ENCODE measurements at places on chromosomes 11 and 22. TPM values are rescaled to one million over a fixed set of nuclear protein-coding genes. Genes with fewer than 3 reads are reported as not detected.

DNA sequence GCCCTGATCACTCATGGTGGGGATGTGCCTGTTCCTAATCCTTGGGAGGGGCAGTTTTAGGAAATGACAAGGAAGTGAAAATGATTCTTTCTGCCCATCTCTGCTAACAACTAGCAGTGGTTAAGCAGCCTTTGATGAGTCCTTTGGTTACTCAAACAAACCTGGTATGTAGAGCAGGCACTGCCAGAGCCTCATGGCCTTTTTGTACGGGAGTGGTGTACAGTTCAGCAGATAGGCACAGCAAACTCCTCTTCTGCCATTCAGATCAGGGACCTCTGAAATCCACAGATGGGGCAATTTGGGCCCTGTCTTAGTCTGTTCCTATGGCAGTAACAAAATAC, 66.2 kb downstream of the FZD4 start:
- DNase-seq = no peak

- no peak for DNase-seq
Measured at GRCh38 chr22:38704654-38705234, 1.0 kb upstream of the GTPBP1 start.

GRCh38 chr11:2133241-2134021, 5.8 kb downstream of the IGF2 start:
- no peak for DNase-seq

DNA sequence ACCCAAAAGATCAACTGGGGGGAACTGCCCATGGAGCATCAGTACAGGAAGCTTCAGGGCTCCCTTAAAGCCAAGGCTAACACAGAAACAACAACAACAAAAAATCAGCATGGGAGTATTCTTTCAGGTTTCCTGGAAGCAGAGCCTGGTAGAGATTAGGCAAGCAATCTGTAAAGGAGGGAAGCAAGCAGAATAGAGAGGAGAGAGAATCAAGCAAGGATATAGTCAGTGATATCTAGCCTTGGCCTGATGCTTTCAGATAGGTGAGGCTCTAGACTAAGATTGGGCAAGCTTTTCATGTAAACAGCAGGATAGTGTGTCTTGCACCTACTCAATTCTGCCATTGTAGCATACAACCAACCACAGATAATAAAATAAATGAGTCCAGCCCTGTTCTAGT, 44.4 kb upstream of the FAT3 start:
- no peak for DNase-seq

DNA sequence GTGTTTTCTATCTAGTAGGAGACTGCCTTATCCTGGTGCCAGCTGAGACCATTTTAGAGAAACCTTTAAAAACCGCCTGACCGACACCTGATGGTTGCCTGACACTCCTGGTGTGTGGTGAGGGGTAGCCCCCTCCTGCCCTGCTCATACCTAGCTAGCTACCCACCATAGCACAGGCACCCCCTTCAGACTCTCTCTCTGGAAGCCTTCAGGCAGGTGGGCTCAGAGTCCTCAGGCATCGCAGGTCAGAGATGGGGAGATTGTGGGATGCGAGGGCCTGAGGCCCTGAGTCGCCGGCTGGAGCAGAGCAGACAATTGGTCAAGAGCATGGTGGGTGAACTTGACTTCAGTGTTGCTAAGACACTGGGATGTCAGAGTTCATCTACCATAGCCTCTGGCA, 424.6 kb downstream of the BRD1 start:
- no peak for DNase-seq

- no peak for DNase-seq
Measured at GRCh38 chr11:106309070-106309684, 231.7 kb downstream of the AASDHPPT start.

- no peak for DNase-seq
Measured at GRCh38 chr11:79902493-79902892, 461.7 kb upstream of the TENM4 start.

DNA sequence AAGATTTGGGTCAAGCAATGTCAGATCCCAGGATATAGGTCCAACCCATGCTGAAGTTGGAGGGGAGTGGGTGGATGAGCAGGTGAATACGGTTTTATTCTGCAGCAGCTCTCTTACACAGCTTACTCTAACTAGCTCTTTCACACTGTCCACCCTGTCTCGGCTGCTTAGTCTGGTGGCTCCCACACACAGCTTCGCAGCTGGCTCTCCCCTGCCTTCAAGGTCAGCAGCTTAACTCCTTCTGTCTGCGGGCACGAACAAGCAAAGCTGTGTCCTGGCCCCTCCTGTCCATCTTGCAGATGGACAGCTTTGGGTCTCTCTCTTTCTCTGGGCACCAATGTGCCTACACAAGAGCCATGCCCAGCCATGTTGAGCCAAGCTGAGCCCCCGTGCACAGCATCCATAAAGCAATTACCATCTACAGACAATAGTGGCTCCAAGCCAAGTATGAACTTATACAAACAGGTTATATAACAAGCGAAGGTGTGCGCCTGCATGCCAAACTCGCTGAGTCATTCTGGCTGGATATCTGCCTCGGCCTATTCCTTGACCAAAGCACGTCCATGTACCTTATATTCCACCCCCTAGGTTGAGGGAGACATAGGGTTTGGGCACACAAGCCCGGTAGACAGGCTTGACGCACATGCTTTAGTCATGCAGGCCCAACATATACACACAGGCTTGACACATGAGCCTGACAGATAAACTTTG, 1307.8 kb upstream of the RAG2 start:
- no peak for DNase-seq

MMP12 gene
- polyA plus RNA-seq = not detected

ABTB2 gene
- polyA plus RNA-seq = 8.3 TPM

AASDHPPT gene
- polyA plus RNA-seq = 53.0 TPM

PAMR1 gene
- 12.1 TPM for polyA plus RNA-seq

TRIM29 gene
- polyA plus RNA-seq = not detected

KRTAP5-2 gene
- 0.38 TPM for polyA plus RNA-seq

TRPC6 gene
- polyA plus RNA-seq = 12.2 TPM

CBLIF gene
- polyA plus RNA-seq = not detected

XKR3 gene
- not detected for polyA plus RNA-seq
